ENCODE measurements at places on chromosomes 4 and X.

GRCh38 chrX:48617542-48618340, 20.4 kb downstream of the WDR13 start:
- no peak for DNase-seq

GRCh38 chr4:98098764-98099163, 44.5 kb downstream of the STPG2 start:
- no peak for DNase-seq

DNA sequence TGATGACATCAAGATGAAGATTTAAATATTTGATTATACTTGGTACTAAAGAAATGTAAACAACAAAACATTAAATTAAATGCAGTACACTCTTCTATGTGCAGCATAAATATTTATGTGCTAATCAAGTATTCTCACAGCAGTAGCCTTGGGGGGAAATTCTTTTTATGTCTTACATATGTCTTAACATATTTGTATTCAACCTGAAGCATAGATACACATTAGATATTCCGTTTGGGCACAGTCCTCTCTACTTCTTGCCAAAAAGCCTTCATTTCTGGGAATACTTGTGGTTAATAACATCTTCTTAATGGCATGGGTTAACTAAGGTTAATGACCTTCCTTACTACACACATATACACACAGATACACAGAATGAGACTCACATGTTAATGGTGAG, 19.8 kb downstream of the TMPRSS11F start:
- no peak for DNase-seq

- DNase-seq, result no peak
These were observed 99.0 kb downstream of the ARSJ start for GRCh38 chr4:113880240-113881028.

DNA sequence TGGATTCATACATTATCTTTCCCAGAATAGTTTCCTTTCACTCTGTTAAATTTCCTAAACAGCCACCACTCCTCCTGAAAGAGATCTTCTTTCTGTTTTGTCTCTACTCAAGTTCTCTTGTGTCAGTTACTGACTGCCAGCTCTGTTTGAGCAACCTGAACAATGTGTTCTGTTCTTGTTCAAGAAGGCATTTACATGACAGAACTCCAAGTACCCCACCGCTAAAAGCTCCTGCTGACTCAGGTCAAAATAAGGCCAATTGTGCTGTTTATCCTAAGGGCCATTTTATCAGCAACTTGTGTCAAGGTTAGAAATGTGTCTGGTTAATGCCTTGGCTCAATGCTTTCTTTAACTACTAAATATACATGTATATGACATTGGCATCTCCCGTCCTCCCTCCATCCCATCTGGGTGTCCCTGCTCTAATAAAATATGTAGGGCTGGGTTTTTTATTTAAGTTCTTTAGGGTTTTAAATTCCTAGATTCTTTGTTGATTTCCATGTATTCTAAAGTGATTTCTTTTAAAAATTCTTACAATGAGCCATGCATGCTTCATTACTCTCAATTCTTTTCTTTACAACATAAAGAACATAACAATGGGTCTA, 144.3 kb upstream of the PAQR3 start:
- DNase-seq, result no peak

DNA sequence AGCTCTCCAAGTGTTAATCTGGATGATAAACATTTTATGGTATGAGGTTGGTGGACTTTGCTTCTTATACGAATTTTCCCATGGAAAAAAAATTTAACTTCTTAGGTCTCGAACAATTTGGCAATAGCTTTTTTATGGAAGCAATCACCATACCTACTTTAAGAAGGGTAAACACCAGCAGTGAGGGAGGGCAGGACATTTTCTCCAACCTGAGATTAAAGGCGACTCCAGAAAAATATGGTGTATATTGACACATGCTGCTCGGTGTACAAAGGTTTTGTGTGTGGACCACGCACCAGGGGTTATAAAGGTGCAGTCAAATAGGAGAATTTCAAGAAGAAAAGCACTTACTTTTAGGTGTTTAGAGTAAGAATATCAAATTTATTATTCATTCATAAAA, 34.2 kb upstream of the SULT1E1 start:
- no peak for DNase-seq

- DNase-seq, result peak; percentile 57
These were observed 262.7 kb downstream of the RCHY1 start for GRCh38 chr4:75251547-75251946.

GRCh38 chrX:3184176-3184930, 143.1 kb downstream of the ARSF start:
- no peak for DNase-seq

DNA sequence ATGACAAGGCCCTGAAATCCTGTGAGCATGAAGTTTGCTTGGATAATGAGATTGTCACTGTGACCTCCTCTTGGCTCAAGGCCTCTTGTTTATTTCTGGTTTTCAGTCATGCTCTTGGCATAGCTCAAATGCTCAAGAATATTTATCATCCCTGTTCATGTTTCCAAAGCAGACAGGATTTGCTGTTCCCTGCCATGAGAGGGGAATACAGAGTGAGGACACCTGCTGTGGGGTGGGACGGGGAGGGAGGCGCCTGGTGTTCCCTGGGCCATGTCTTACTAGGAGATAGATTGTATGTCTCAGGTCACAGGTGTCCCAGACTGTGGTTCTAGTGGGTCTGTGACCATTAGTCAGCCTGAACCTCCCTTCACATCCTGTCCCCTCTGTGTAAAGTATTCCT, 34.9 kb upstream of the SH3RF1 start:
- DNase-seq, result no peak

DNA sequence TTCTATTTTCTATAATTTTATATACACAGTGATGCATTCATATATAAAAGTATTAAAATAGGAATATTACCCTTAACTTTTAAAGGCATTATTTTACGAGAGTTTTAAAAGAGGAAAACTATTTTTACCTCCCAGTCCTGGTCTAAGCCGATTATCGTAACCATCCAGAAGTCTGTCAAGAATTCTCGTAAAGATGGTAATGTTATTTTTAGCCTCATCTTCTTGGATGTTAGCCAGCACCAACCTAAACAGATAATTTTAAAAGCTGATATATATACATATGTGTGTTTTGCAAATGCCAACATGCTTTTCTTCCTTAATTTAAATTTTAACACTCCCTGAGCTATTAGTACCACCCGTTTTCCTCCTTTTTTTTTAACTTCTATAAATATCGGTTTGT, 4.0 kb downstream of the GABRA2 start:
- DNase-seq, result peak; percentile 73

- DNase-seq, result no peak
These were observed 1.3 kb downstream of the PKD2 start for GRCh38 chr4:88008743-88009171.

- no peak for DNase-seq
These were observed 225.4 kb downstream of the PCDH7 start for GRCh38 chr4:30945586-30945985.

GRCh38 chr4:25861951-25862410, 807 bp downstream of the SEL1L3 start:
- DNase-seq, result peak; percentile 50

DNA sequence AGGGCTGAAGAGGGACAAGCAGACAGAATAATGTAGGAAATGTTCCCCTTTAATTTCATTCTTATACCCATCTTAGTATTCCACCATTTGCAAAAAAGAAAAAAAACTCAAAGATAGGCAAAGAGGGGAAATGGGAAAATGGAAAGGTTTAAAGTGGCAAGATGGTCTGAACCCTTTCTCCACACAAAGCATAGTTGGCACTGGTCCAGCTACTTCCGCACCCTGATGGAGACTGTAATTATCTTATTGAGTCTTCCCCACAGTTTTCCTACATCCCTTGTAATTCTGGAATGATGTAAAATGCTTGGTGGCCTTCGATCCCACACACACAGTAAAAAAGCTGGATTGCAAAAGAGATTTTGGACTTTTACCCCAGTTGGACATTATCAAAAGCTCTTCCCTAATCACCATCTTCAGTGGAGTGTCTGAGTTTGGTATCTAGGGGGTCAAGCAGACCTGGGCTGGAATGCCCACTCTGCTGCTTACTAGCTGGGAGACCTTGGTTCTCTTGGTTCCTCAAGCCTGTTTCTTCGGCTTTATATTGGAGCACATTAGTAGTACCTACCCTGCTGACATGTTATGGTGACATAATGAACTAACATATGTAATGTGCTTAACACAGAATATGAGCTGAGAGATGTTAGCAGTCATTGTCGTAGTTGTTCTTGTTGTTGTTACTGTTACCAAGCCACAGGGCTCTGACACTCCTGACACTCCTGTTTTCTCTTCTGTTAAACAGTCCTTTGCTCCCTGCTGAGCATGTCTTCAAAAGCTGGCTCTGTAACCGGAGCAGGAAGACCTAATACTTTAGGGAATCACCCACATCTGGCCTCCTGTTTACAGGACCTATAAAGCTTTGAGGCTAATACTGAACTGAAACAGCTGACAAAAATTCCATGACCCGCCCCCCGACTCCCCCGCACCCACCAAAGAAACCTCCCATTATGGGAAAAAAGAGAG, 4.7 kb downstream of the SRPX2 start:
- DNase-seq, result peak; percentile 52

DNA sequence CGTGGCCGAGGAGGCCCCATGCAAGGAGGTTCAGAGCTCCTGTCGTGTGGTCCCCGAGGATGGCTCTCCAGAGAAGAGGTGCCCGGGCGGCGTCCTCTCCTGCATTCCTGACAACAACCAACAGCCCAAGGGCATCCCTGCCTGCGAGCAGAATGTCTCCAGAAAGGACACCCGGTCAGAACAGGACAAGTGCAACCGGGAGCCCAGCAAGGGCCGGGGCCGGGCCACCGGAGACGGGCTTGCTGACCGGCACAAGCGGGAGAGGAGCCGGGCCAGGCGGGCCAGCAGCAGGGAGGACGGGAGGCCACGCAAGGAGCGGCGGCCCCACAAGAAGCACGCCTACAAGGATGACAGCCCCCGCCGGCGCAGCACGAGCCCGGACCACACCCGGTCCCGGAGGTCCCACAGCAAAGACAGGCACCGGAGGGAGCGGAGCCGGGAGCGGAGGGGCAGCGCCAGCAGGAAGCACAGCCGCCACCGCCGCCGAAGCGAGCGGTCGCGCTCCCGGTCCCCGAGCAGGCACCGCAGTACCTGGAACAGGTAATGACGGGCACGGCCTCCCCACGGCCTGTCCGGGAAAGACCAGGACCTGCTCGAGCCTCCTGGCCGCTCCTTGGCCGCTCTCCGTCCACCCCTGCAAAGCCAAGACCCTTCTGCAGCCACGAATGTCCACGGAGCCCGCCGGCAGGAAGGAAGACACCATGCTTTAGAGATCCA, 9.8 kb downstream of the AKAP17A start:
- DNase-seq, result no peak

GRCh38 chrX:27966955-27967354, 14.3 kb downstream of the DCAF8L1 start:
- DNase-seq, result no peak

DNA sequence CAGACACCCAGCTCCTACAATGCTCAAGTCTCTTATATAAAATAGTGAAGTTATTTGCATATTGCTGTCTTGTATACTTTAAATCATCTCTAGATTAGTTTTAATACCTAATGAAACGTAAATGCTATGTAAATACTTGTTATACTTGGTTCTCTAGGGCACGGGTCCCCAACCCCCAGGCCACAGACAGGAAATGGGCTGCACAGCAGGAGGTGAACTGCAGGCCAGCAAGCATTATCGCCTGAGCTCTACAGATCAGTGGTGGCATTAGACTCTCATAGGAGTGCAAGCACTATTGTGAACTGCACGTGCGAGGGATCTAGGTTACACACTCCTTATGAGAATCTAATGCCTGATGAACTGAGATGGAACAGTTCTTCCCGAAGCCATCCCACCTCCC, 395.9 kb upstream of the EMCN start:
- no peak for DNase-seq

DNA sequence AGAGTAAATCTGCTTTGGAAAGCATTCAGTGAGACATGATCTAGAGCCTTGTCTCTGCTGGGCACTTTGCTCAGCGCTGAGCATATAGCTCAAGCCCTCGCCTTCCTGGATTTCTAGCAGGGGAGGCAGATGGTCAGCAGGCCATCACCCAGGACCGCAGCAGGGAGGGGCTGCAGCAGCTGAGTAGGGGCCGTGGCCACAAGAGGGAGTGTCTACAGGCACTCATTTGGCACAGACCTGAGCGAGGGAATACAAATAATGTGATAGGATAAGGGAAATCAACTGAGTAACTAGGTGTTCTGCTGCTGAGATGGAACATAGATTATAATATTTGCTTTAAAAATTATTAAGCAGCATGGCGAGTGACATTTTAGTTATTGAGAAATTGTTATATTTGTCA, 30.2 kb downstream of the OFD1 start:
- peak; percentile 81 for DNase-seq
